CD4-positive, alpha-beta T cell treated with Interferon gamma for 1 hour (primary cell): ENCODE measurements at places on chromosomes 3 and 15.
A peak's percentile ranks its signal among the peaks of the same experiment; 100 is the strongest.

DNA sequence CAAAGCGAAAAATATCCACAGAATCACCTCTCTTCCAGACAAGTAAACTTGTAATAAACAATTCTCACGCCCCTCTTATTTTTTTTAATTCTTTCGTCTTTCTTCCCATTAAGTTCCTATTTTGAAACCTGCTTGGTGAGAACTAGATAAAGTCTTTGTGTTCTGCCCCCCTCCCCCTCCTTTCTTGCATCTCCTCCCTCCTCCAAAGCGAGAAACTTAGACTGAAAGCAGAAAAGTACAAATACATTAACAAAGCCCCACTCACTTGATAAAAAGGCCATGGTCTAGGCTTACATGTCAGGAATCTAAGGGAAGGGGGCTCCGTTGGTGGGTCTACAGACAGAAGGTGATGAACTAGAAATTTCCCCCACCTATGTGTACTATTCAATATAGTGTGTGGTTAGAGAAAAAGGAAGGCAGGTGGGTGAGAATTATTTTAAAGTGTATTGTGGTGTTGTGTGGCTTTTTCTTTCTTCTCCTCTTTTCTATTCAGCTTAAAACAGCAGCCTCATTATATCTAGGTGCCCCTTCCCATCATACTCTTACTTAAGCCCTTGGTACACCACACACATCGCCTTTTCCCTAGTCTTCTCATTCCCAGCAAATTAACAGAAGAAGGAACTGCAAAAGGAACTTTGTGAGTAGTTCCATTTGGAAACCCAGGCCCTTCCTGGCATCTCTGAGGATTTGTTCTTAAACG lies 215.3 kb downstream of the MEIS2 start:
- DNase-seq = no peak

DNA sequence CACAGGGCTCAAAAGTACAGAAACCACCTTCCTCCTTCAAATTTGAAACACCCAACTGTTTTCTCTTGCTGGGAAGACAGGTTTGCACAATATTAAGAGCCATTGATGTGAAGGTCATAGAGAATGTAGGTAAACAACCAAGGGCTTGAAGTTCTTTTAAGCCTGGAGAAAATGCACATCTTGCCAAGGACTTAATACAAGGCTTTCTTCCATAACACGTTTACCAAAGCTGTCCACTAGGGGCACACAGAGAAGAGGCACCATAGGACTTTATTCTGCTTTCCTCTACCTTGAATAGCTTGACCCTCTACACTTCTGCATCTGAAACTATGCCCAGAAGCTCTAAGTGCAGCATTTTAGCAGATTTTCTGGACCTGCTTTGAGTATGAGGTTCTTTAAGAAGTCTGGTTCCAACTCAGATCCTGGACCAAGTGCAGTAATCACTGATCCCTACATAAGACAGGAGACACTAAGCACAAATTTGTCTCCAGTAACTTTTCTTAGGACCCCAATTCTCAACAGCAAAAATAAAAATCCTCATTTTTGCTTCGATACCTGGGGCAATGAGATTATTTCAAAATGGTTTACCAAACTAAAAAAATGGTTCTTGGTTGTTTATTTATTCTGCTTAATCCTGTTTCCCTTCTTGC lies 138.0 kb downstream of the FBN1 start:
- no peak for DNase-seq

DNA sequence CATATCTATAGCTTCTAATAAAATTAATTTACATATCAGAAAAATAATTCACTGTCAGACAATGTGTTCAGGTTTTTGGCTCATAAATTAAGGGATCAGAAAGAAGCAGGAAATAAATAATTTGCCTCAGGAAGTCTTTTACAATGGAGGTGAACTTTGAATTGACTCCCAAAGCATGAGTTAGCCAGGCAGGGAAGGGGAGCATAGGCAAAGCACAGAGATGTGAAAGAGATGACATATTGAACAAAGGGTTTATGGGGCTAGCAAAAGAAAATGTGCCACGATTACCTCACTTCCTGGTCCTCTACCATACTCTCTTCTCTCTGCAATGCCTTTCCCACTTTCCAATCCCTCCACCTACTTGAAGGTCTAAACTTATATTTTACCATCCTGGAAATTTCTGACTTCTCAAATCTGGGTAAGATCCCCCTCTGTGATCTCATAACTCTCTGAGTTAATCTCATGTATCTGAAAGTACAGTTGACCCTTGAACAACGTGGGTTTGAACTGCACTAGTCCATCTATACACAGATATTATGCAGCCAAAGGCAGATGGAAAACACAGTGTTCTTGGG lies 4.1 kb upstream of the HEXA start:
- no peak for DNase-seq

GRCh38 chr3:151611419-151611818 lies 122.3 kb upstream of the AADACL2 start:
- DNase-seq = no peak

DNA sequence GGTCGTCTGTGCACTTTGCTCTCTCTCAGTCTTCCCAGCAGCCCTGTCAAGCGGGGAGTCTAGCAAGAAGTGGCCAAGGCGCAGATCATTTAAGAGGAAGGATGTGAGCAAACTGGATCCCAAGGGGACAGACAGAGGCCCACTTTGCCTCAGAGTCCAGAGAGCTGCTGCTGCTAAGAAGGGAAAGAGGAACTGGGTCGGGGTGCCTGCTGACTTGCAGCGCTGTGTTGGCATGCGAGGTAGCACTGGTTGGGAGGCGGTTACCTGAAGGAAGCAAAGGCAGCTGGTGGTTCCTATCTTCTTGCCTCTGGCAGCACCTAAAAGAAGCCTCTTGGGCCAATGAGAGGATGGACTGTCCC lies 28.1 kb downstream of the SMAD3 start:
- DNase-seq = peak; percentile 78

DNA sequence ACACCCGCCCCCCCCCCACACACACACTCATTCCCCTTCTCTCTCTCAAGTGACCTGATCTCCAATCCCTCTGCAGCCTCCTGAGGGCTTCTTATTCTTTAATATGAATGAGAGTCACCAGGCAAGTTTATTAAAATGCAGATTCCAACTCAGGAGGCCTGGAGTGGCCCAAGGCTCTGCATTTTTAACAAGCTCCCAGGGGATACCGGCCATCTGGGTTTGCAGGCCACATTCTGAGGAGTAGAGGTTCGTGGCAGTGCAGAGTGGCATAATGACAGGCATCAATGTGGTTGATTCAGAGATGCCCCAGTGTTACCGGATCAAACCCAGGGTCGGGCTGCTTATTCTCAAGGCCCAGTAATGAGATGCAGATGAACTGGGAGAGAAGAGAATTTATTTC lies 18.9 kb downstream of the EIF1B start:
- DNase-seq = no peak

- no peak for DNase-seq
Measured at GRCh38 chr15:70121624-70122302, 24.0 kb upstream of the TLE3 start.
